ENCODE measurements at places on chromosomes 4 and X.

- no peak for DNase-seq
Measured at GRCh38 chr4:127521463-127521862, 111.3 kb upstream of the INTU start.

DNA sequence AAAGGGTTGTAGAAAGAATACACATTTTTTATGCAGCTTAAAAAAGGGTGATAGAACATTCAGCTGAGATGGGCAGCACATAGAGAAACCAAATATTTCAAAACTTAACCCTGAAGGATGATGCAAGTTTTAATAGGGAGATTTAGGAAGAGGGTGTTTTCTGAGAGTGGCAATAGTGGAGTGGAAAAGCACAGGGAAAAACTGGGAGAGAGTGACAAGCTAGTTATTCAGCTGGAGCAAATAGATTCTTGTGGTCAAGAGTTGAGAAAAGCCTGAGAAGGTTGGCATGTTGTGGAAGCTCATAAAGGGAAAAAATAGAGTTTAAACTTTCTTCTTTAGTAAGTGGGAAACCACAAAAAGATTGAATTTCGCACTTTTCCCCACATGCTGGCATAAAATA, 359.6 kb upstream of the PITX2 start:
- no peak for DNase-seq

- DNase-seq = no peak
Measured at GRCh38 chrX:45775468-45775867, 574.8 kb upstream of the DIPK2B start.

DNA sequence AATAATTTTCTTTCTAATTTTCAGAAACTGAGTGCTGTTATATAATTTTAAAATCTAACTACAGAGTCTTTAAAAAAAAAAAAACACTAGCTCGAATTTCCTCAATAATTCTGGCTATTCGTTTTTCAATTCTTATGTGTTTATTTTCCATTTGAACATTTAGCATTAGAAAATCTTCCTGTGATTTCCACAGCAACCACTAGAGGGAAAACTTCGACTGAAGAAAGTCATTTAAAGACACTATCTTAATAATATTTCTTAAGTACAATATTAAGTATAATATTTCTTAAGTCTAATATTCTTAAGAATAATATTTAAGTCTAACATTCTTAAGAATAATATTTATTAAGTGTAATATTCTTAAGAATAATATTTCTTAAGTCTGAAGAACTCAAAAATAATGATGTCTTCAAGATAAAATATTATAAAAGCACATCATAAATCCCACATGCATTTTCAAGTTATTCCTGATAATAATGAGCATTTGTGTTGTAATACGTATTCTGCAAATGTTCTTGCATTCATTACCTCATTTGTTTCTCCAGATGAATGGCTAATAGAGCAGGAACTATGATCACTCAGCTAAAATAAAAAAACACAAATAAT, 118.4 kb upstream of the WDR17 start:
- DNase-seq = no peak

- DNase-seq = no peak
Measured at GRCh38 chr4:26812049-26812714, 48.5 kb upstream of the STIM2 start.

DNA sequence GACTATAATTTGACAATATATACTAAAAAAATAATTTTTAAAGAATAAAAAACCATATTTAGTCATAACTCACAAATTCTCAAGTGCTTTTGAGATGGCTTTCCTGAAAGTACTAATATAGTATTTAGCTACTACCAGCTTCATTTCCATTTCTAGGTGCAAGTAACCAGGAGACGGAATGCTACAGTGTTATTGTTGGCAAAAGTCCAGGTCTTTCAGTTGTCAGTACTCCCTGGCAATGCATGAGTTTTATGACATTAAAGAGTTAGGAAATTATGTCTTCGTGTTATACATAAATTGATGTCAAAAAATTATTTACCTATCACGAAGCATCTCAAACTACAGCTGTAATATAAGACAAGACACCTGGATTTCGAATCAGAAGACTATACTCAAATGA, 45.0 kb downstream of the TMEM47 start:
- DNase-seq = no peak

DNA sequence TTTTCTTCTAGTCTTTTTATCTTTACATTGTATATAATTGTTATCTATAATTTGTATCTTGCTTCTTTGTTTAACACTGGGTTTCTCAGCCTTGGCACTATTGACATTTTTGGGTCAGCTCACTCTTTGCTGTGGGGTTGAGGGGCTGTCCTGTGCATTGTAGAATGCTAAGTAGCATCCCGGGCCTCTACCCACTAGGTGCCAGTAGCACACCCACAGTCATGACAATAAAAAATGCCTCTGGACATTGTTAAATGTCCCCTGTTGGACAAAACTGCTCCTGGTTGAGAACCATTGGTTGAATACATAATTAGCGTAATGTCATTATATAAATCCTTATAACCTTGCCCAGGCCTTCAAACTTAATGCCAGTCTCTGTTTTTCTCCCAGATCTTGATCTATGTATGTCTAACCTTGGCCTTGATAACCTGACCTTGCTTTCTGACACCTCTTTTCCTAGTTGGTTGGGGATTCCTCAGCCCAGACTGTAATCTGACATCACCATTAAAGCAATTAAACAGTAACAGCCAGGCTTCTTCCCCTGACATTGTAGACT, 46.1 kb downstream of the DCX start:
- no peak for DNase-seq

GRCh38 chr4:7049739-7050138, 6.6 kb downstream of the TADA2B start:
- DNase-seq = no peak

- no peak for DNase-seq
Measured at GRCh38 chrX:71650333-71650969, 16.9 kb upstream of the LOC101059915 start.

DNA sequence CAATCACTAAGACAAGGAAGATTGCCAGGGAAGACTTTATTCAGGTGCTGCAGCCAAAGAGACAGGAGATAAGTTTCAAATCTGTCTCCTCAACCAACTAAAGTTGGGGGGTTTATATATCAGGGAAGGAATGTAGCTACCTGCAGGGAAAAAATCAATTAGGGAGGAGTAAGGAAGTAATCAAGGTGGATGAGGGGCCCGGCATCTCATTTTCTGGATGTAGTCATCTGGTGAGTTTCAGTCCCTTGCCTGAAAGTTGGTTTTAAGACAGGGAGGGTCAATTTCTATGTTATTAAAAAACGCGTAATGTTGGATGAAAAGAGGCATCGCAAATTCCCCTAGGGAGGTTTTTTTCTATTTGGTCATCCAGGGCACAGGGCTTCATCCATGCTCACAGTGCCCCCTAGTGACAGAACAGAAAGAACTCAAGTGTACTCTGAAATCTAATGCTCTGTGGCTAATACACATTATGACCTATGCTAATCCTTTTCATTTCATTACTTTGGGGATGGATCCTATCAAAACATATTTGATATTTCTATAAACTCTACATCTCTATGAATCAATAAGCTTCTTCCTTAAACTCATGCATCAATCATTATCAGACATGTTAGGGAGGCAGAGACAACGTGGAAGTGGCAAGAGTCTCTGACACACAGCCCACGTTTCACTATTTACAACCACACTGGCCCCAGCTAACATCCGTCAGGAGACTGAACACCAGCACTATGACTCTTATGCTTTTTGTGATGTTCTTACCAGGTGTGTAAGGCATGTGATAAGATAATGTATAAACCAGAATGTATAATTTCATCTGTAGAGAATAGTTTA, 1577.0 kb upstream of the TENM3 start:
- DNase-seq = peak; percentile 24

GRCh38 chr4:102438396-102439235, 62.5 kb upstream of the NFKB1 start:
- DNase-seq = no peak

- no peak for DNase-seq
Measured at GRCh38 chrX:93791304-93791703, 117.3 kb downstream of the FAM133A start.

DNA sequence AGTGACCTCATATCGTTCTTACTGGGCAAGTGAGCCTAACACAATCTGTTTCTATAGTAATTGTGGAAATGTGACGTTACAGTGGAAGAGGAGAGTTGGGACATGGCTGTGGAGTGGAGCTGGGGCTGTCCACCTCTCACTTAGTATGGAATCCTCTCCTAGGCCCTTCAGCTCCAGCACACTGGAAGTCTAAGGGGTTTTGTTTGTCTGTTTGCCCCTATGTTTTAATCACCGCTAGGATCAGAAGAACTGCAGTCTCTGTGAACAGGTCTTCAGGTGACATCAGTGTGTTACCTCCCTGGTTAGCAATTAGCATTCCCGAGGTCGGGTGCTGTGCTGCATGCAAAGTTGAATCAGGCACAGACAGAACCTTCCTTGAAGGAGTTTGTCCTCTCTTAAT, 49.3 kb upstream of the CLDN34 start:
- DNase-seq = no peak

DNA sequence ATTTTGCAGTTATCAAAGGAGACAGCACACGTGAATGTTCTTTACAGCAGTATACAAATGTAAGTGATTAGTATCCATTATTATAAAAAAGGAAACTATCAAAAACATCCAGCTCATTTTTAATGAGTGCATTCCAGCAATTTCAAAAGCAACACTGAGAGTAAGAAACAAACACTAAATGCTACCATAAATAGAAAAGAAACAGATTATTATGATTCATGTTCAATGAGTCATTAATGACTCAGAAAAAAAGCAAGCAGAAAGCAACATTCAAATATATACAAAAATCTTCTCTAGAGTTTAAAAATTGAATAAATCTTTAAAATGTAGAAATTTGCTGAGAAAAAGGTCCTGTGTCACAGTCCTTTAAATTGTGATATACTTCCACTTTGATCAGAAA, 346.5 kb upstream of the FMR1 start:
- DNase-seq = no peak

DNA sequence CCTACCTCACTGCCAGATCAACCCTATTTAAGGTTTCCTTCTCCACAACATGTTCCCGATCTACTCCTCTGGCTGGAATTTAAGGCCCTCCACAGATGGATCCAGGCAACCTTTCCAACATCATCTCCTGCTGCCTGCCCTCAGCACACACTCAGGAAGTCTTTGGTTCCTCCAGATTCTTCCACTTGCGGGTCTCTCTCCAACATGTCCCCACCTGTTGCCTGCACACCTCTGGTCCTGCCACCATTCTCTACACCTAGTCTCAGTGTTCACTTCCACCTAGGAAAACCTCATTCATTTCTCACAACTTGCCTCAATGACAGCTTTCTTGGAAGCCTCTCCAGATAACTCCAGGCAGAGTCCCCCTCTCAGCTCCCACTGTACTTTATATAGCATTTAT, 80.1 kb downstream of the RTL5 start:
- no peak for DNase-seq

- no peak for DNase-seq
Measured at GRCh38 chr4:20386906-20387305, 135.2 kb downstream of the SLIT2 start.

DNA sequence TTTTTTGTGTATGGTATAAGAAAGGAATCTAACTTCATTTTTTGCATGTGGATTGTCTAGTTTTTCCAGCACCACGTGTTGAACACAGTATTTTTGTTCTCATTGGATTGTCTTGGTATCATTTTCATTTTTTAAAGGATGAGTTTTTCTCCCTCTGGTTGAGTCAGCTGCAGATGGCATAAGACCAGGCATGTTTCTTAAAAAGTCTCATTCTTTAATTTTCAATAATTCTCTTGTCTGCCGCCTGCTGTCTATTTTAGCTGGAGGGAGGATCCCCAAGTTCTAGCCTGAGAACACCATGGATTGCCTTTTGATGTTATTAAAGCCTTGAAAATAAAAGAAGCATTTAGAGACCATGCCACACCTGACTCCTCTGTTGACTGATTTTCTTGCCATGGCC, 263.8 kb downstream of the ARHGAP24 start:
- DNase-seq = no peak

DNA sequence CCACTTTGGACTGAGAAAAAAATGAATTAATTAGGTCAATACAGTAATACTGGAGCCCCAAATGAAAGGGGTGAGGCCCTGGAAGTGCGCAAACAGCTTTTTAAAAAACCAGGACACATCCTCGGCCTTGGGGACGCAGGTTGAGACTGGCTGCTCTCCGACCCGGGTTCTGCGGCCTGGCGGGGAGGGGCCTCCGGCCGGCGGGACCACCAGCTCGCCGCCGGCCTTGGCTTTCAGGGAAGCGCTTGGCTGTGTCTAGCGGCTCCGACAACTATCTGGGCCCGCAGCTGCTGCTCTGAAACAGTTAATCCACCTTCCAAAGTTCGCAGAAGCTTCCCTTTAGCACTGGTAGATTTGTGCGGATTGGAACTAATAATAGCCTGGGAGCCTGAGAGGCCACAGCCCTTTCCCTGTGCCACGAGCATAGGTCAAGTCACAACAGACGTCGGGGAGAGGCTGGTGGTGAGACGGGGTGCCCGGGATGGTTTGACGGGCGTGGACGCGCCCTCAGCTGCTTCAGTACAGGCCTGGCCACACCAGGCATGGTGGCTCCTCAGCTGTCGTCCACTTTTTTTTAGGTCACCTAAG, 1.1 kb upstream of the SEL1L3 start:
- no peak for DNase-seq

DNA sequence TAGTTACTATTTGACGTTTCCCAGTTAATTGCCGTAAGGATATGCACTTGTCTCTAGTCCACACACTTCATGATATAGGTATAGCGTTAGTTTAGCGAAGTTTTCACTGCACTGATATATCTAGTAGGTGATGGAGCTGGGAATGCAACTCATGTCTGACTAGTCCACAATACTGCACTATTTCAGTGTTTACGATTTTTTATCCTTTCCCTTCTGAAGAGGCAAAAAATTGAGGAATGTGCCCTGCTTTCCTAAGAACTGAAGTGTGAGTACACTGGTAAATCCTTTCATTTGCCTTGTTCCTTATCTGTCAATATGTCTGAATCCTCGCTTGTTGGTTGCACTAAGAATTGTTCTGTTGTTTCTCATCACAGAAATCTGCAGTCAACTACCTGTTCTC, 1.0 kb downstream of the RPL36A start:
- no peak for DNase-seq
